ENCODE measurements at places on chromosomes 7 and 10.

GRCh38 chr10:5400468-5401240 lies 4.0 kb downstream of the TUBAL3 start:
- DNase-seq = no peak

- DNase-seq = peak; percentile 7
Measured at GRCh38 chr7:92834507-92835260, 1.7 kb downstream of the CDK6 start.

GRCh38 chr10:24706479-24707118 lies 17.1 kb downstream of the ARHGAP21 start:
- no peak for DNase-seq

DNA sequence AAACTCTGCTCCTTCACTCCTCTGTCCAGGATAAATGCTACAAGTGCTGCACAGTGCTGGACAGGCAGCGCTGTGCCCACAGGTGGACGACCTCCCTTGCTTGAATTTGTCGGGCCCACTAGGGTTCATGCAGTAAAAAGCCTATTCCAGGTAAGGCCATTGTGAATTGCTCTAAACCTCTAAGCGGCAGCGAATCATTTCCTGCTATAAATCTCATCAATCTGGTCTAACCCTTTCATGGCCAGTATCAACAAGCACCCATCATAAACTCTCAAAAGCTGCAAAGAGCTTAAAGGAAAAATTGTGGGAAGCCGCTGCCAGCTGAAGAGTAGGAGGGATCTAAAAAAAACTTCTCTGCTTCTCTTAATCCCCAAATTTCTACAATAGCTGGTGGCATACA lies 134.2 kb downstream of the SLC25A13 start:
- DNase-seq = no peak

DNA sequence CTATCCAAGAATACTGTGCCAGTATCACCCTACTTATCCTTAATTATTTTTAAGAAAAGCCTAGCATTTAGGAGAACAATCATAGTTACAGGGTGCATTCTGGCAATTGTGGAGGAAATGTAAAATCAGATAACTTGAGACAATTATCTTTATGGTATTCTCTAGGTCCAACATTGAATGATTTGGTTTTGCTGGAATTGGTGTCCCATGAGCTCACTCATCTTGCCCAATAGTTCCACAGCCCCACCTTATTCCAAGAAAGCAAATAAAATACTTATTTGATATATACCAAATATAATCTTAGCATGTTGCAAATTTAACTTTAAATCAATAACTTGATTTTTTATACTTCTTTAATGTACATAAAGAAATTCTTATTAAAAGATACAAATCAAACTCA lies 65.3 kb downstream of the DGKB start:
- DNase-seq = no peak

- no peak for DNase-seq
Measured at GRCh38 chr10:75620356-75620755, 188.9 kb downstream of the LRMDA start.

DNA sequence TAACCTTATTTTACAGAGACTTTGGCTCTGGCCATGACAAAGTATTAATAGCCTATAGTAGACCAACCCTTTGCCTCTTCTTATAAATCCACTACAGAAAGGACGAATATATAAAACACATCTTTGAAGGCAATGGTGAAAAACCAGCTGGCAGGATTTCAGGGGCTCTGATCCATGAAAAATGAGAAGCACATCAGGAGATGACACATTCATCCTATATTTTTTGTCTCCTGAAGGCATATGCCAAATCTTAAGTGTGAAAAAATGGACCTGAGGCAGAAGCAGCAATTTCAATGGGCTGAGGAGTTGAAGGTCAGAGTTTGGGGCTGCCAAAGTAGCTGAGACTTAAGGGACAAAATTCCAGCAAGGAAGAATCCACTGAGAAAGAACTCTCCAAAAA lies 14.4 kb downstream of the RNF216 start:
- DNase-seq = no peak

DNA sequence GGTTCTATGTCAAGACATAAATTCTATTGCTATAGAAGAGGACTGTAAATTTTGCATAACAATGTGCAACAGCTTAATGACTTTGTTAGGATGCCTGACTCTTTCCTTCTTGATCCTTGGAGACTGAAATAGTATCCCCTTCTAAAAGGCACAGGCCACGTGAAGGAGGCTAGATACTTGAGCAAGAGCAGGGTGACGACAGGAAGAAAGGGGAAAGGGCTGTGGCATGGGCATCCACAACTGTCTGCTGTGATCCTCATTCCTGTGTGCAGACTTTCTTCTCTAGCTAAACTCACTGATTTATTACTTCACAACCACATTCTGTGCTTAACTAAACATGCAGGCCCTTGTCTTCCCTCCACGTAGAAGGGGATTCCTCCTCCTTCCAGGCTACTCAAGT lies 1111.8 kb upstream of the C7orf33 start:
- DNase-seq = no peak

DNA sequence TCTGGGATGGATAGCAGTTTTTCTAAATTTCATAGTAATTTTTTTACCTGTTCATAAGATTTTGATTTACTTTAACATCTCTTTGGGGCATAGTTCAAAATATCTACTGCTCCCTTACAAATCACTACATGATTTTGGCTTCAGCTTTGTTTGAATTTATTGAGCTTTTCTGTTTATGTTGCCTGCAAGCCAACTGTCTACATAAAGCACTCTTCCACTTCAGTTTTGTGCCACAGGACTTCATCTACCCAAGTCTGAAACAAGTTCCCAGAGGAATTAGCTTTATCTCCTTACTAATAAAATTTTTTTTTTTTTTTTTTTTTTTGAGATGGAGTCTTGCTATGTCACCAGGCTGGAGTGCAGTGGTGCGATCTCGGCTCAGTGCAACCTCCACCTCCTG lies 45.4 kb upstream of the KMT2E start:
- no peak for DNase-seq

DNA sequence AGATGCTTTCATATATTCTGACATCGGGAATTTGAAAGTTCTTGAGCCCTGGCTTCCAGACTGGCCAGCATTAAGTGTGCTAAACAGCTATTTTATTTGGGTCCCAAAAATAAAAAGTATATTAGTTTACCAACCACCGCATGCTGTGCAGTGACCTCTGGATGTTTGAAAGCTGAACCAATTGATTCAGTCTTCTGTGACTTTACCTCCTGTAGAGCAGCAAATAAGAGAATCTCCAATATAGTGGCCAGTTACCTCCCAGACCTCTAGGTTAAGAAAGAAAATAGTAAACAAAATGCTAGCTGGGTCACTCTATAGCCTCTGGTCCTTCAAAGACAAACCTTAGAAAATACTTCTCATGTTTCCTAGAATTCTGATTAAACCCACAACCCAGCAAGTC lies 424.6 kb upstream of the NFE2L3 start:
- DNase-seq = no peak

GRCh38 chr10:103558911-103559310 lies 65.4 kb downstream of the NEURL1 start:
- DNase-seq = no peak

GRCh38 chr7:35717013-35717412 lies 22.1 kb upstream of the HERPUD2 start:
- DNase-seq = no peak

DNA sequence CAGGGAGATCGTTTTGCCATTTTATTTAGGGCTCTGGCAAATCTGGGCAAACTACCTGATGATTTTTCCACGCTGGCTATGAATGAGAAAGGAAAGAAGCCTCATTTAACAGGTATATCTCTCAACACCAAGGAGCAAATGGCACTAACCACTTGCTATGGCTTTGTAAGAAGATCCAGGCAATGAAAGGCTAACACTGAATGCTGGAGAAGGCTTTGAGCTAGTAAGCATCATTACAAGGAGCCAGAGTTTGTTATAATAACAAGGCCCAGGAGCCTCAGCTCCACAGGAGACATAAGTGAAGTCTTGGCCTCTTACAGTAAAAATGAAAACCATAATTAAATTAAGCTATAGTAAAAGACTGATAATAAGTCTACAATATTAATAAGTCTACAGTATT lies 123.1 kb downstream of the CNOT4 start:
- no peak for DNase-seq

GRCh38 chr10:102159831-102160230 lies 7.6 kb downstream of the NOLC1 start:
- no peak for DNase-seq

- DNase-seq = no peak
Measured at GRCh38 chr10:76961841-76962240, 675.8 kb downstream of the KCNMA1 start.

GRCh38 chr10:113991091-113991860 lies 52.4 kb upstream of the ADRB1 start:
- DNase-seq = no peak

DNA sequence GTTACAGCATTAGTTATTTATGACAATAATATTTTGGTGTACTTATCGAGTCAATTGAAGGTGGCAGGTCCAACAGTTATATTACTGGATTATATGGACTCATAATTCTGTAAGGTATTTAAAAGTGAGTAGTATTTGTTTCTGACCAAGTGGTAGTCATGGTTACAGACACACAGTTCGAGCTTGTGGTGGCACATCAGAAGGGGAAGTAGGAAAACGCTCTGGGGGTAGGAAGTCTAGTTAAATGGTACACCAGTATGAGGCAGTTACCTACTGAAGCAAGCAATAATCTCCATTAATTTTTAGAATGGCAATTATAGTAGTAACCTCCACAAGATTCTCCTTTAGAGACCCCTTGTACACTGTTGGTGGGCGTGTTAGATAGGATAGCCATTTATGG lies 541.2 kb downstream of the ETV1 start:
- no peak for DNase-seq

GRCh38 chr10:118173296-118173695 lies 126.6 kb upstream of the RAB11FIP2 start:
- DNase-seq = no peak

- DNase-seq = no peak
Measured at GRCh38 chr10:10794046-10794445, 223.6 kb upstream of the CELF2 start.

- no peak for DNase-seq
Measured at GRCh38 chr7:156005202-156005691, 193.0 kb upstream of the SHH start.

GRCh38 chr10:113550365-113550764 lies 2.5 kb upstream of the HABP2 start:
- DNase-seq = no peak

DNA sequence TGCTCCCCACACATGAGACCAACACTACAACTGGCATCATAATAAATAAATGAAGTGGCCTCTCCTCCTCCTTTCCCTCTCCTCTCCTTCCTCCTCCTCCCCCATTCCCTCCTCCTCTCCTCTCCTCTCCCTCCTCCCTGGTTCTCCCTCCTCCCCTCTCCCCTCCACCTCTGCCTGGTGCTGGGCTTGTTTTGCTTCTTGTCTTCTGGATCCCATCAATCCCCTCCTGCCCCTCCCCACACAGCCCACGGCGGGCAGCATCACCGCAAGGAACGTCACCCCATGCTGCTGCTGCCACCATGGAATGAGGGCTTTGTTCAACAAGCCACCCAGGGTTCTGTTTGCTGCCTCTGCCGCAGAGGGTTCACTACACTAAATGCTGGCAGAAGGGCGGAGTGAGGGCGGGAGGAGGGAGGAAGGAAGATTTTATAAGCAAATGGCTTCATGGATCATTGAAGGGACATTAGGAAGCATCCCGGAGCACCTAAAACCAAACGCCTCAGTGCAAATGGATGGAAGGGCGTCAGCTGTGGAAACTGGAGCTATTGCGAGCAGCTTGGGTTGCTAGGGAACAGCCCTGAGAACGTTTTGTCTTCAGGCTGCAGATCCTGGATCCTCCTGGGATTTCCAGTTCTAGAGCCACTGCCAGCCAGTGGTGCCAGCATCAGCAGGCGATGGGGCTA lies 379.7 kb upstream of the ZMIZ1 start:
- DNase-seq = no peak
